ENCODE measurements at places on chromosomes 16 and 17.
A peak's percentile ranks its signal among the peaks of the same experiment; 100 is the strongest.

DNA sequence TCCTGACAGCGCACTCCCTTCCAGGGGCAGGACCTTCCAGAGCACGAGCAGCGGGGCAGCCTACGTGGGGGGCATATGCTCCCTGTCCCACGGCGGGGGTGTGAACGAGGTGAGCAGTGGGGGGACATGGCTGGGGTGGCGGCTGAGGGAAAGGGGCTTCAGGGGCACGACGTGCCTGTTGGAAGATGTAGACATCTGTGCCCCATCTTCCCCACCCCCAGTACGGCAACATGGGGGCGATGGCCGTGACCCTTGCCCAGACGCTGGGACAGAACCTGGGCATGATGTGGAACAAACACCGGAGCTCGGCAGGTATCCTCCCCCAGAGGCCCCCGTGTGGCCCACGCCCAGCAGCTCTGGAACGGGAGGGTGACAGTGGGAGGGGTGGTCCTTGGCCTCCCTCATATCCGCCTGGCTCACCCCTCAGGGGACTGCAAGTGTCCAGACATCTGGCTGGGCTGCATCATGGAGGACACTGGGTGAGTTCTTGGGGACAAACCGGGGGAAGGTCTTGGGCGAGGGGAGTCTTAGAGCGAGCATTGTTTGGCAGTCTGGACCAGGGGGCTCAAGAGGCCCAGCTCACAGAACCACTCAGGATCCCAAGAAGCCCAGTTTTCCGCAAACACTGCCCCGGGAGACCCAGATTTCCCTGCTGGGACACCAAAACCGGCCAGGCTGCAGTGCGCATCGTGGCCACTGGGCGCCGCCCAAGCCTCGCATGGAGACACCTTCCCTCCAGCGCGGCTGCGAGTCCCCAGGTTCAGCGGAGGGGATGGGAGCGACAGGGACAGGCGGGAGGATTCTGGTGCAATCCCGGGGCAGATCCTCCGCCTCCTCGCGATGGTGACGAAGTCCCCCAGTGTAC lies 15.7 kb downstream of the ADAM11 start:
- peak; percentile 72 for DNase-seq

DNA sequence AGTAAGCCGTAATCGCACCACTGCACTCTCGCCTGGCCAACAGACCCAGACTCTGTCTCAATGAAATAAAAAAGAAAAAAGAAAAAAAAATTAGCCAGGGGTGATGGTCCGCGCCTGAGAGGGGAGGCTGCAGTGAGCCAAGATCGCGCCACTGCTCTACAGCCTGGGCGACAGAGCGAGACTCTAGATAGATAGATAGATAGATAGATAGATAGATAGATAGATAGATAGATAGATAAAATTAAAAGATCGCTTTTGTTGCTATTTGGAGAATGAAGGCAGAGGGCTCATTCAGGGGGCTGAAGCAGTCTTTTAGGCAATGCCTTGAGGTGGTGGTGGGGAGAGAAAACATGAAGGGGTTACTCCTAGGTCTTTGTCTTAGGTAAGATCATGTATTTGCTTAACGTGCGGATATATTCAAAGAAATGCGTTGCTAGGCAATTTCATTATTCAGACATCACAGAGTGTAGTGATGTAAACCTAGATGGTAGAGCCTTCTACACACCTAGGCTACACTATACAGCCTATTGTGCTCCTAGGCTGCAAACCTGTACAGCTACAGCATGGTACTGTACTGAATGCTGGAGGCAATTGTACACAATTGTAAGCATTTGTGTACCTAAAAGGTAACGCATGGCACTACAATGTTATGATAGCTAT lies 4.3 kb upstream of the HES7 start:
- no peak for DNase-seq

- DNase-seq, result no peak
Observed at GRCh38 chr17:77285594-77286390, 145.0 kb downstream of the SEC14L1 start.

DNA sequence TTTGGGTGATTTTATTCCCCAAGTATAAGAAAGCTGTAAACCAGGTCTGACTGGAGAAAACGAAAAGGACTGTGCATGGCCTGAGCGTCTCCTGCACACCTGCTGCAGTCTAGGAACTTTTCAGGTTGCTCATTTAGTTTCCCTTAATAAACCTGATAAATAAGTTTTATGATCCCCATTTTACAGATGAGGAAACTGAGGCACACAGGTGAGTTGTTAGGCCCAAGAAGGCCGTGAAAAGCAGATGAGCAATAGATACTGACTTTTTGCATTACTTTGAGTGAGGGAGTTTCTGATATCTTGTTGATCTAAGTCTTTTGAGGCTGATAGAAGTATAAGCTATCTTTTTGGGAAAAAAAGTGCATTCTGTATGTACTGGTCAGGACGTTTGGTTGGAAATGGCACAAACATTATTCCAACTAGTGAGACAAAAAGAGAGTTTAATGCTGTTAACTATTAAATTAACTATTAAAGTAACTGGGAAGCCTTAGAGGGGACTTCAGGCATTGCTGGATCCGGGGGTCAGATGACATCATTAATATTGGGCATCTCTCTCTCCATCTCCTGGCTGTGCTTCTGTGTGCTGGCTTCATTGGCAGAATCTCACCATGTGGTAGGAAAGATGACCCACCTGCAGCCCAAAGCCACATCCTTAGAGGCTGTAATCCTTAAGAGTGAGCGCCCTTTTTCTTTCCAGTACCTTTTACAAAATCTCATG lies 163.4 kb downstream of the CMIP start:
- no peak for DNase-seq
